NCI-H226 (cell line): ENCODE measurements at places on chromosomes 16 and 17.

DNA sequence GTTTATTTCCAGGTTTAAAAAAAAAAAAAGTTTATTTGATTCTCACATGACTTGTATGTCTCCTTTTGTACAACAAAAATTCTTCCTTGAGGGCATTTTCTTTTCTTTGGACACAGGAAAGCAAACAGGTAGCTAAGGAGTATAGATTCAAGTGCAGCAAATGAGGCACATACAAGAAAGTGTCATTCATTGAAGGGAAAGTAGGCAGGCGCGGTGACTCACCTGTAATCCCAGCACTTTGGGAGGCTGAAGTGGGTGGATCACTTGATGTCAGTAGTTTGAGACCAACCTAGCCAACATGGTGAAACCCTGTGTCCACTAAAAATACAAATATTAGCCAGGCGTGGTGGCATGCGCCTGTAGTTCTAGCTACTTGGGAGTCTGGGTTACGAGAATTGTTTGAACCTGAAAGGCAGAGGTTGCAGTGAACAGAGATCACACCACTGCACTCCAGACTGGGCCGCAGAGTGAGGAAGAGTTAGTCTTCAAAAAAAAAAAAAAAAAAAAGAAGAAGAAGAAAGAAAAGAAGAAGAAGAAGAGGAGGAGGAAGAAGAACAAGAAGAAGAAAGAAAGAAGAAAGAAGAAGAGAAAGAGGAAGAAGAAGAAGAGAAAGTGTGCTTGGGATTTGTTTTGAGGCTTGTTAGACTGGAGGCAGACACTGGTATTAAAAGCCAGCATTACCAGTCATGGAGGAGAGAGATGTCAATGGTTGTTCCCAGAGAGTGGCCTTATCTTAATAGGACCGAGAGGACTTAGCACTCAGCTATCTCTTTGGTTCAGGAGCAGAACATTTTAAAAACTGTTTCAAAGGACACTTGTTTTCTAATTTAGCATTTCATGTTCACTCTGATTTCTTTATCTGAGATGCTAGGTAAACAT lies 19.7 kb downstream of the GINS3 start:
- no peak for DNase-seq

- DNase-seq: no peak
These were observed 31.9 kb upstream of the CRHR1 start for GRCh38 chr17:45752246-45752645.

- DNase-seq: no peak
These were observed 62.7 kb upstream of the IRX6 start for GRCh38 chr16:55261301-55261700.

DNA sequence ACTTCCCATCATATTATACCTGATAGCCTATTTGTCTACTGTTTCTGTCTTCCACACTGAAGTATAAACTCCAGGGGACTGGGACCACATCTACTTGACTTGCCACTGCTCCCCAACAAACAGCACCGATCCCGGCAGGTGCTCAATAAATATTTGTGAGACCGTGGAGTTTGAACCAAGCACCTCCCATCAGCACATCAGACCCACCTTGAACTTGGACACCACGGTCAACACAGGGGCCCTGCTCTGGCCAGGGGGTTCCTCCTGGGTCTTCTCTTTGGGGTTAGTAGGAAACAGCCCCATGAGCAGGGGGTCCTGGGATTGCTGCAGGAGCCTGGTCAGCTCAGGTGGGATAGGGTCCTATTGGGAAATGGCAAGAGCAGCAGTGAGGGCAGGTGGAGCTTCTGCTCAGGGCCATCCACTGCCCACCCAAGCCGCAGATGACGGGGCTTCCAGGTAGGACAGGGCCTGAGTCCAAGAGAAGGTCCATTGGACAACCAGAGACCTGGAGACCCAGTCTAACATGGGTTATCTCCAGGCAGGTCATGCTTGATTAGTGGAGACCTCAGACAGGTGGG lies 19.9 kb downstream of the ZNHIT3 start:
- no peak for DNase-seq

GRCh38 chr17:66965801-66966262 lies 1.3 kb downstream of the CACNG4 start:
- no peak for DNase-seq

DNA sequence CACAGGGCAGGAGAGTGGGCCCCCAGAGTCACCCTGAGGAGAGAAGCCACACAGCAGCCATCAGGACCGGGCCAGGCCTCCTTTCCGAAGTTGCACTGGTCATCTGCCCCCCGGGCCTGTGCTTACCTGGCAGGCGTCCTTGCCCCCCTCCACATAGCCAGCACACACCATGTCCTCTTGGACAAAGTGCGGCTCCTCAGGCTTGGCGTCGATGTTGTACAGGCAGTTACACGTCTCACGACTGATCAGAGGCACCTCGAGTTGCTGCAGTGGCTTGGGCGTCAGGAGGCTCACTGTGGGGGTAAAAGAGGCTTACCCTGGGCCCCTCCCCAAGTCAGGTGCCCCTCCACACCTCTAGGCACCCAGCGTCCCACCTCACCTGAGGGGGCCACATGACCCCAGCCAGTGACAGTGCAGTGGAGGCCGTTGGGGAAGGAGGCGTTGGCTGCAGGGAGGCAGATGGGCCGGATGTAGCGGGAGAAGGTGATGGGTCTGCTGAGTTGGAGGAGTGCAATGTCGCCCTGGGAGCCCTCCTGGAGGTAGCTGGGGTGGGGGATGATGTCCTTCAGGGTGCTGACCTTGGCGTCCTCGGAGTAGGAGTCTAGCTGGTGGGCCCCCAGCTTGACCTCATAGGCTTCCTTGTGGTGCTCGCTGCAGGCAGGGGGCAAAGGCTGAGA lies 3.1 kb downstream of the PRSS8 start:
- no peak for DNase-seq

GRCh38 chr17:33229499-33229898 lies 63.6 kb downstream of the ASIC2 start:
- no peak for DNase-seq

GRCh38 chr16:83744441-83744981 lies 63.3 kb upstream of the HSBP1 start:
- no peak for DNase-seq

DNA sequence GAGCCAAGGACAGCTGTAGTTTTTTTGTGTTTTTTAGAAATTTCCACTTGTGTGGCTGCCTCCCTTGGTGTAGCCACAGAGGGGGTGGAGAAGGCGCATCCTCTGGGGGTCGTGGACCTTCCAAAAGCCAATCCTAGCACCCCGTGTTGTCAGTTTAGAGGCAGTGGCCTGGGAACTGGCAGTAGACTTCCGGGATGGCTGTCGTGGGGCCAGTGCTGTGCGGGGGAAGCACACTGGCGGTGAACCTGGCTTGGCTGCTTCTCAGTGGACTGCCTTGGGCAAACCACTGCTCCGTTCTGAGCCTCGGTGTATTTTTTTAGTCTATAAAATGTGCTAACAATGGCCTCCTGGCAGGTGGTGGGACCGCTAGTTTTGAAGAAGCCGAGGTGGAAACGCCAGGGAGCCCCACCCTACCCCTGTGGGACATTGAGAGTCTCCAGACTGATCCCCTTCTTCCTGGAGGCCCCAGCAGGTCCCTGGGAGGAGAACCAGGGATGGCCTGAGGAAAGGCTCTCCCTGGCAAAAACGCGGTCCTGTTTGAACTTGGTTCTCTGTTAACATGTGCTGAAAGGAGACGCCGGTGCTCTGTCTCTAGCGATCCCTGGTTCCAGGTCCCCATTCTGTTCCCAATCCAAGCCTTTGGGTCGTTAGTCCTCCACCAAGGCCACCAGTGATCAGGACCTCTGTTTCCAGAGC lies 125.7 kb downstream of the CMIP start:
- no peak for DNase-seq

- DNase-seq: no peak
These were observed 21.1 kb downstream of the ZNF213 start for GRCh38 chr16:3155972-3156371.

DNA sequence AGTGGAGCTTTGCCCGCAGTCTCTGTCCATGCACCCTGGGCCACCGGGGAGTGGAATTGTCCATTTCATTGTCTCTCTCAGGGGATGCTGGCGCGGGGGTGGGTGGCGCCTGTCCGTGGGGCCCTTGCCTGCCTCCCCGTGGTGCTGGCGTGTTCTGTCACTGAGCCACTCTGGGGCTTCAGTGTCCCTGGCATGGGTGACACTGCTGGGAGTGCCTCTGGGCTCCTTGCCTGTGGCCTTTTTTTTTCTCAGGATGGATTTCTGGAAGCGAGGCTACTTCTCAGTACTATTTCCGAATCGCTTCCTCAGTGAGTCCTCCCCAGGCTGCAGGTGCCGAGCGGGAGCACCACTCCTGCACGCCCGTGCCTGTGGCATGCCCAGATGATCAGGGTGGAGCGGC lies 55.0 kb downstream of the PDPK1 start:
- no peak for DNase-seq

GRCh38 chr17:29063992-29064391 lies 21.1 kb downstream of the PIPOX start:
- DNase-seq: no peak

- no peak for DNase-seq
These were observed 142.1 kb downstream of the SLC39A11 start for GRCh38 chr17:72950242-72950931.

GRCh38 chr17:3003296-3004149 lies 59.9 kb downstream of the OR1D5 start:
- no peak for DNase-seq

DNA sequence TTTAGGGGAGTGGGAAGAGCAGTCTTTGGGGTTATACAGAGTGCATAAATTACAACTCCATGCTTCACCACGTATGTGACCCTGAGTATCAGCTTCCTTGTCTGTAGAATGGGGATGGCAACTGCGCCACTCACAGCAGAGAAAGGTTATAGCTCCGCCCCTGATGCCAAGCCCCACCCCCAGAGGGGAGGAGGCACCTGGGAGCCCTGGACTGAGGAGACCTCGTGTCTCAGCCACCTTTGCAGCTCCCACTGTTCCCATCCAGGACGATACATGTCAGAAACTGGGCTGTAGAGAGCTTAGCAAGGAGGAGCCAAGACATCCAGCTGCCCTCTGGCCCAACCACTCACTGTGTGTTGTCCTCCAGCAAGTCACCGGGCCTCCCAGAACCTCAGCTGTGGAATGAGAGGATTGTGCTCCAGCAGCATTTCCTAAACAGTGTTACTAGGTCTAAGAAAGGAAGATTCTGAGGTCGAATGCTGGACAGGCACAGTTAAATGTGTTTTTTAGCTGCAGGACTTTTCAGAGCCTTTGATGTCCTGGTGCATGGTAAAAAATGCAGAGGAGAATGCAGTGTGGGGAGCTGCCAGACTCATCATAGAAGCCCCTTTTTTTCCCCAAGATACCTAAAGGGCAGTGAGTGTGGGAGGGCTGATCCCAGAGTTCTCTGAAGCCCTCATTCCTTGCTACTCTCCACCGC lies 49.4 kb downstream of the BEAN1 start:
- no peak for DNase-seq

DNA sequence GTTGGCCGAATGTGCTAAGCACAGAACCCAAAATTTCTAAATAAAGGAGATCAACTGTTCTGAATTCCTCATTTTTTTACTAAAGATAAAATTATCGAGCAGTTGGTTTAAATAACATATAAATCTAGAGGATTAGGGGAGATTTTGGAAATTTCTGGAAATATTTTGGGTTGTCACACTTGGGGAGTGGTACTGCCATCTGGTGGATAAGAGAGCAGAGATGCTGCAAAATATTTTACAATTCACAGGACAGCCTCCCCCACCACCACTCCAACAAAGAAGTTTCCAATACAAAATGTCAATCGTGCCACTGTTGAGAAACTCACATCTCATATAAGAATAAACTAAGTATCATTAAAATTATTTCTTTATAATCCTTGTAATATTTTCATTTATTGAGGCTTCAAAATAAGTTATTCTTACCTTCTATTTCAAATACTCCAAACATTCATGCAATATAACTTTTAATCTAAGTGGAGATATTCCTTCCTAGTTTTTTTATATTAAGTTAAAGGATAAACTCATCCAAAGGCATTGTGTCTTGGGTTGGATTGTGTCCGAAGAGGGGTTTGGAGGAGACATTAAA lies 17.0 kb upstream of the ABCA8 start:
- no peak for DNase-seq

DNA sequence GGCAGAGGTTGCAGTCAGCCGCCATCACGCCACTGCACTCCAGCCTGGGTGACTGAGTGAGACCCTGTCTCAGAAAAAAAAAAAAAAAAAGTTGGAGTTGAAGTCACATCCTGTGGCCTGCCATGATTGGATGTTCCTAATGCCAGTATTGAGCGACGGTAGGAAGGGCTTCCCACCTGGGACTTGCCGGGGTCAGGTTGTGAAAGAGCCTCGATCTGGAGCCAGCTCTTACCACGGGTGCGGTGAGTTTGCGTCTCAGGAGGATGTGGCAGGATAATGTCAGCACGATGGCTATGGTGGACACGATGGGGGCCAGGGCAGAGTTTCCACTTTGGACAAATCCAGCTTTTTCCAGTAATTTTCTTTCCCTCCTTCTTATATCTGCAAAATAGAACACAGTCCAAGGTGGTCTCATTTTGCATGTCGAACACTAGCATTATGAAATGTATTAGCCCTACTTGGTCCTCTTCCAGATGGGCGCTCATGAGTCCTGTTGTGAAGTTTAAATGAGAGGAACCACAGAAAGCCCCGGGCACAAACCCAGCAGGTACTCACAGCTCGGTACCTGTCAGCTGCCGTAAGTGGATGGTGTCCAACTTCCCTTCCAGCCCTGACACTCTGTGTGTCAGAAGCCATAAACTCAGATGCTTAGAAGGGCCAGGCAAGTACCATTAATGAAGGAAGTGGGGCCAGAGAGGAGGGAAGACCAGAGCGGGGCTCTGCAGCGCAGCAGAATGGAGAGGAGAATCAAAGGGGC lies 22.2 kb downstream of the ABCC12 start:
- DNase-seq: no peak

DNA sequence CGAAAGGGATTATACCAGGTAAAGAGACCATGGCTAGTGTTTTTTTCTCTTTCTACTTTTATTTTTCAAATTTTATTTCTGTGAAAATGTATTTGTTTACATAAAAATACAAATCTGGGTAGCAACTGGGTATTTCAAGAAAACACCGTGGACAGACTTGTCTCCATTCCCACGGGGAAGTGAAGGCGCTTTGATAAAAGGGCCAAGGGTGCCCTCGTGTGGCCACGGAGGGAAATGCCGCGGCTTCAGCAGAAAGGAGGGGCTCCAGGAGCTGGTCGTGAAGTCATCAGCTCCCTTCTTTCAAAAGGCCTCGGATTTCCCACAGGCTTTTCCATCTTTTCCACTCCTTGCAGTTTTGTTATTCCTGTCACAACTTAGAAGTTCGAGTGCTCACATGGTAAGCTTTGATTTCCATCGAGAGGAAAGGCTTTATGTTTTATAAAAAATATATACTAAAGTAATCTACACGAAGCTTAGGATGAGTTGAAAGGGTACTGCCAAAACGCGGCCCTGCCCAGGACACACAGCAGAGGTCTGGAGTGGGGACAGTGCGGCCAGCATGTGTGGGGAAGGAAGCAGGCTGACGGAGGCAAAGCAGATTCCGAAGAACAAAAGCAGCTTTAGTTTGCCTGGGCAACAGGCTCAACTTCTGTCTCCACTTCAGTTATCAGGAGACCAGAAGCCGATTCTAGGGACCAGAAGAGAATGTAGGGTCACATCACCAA lies 15.3 kb upstream of the MNT start:
- DNase-seq: peak; percentile 57

GRCh38 chr17:2805961-2806360 lies 9.7 kb downstream of the RAP1GAP2 start:
- DNase-seq: no peak

- no peak for DNase-seq
These were observed 61.8 kb downstream of the KSR1 start for GRCh38 chr17:27518048-27518447.
